ENCODE measurements at places on chromosomes 2 and 18. TPM values are rescaled to one million over a fixed set of nuclear protein-coding genes. Genes with fewer than 3 reads are reported as not detected.

DNA sequence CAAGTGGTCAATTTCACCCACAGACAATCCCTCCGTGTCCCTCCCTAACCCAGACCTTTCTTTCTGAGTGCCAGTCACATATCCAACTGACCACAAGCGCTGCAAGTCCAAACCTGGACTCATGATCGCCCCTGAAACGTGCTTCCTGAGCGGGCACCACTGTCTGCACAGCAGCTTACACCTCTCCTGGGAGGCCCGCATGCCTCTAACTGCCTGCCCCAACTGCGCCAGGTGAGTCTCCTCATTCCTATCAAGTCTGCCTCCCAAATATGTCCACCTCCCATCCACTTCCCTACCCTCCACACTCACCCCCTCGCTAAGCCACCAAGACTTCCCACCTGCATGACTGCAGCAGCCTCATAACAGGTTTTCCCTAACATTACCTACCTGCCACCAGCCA lies 33.4 kb downstream of the COL4A4 start:
- DNase-seq = no peak

- DNase-seq = no peak
Observed at GRCh38 chr2:231115651-231116050, 9.2 kb downstream of the HTR2B start.

DNA sequence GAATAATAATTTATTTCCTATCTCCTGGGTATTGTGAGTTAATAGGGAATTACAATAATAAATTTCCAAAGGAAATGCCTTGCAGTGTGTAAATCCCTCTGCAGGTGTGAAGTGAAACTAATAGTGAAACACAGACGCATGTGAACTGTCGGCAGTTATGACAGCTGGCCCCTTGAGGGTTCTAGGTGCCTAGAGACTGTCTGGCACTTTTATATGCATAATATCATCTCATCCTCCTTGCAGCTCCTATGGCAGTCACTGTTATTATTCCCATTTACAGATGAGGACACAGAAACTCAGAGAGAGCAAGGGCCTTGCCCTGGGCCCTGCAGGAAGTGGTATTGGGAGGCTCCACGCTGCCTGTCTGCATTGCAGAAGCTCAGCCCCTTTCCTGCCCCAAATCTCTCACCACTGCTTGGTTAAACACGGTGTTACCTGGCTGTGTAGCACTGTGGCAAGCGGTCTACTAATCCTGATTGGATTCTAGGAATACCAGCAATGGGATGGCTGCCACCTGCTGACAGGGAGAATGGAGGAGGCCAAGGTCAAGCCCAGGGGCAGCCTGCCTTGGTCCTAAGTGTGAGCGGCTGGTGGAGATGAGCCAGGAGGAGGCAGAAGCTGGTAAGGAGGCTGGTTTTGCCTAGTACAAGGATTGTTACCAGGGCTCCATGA lies 32.8 kb upstream of the ACKR3 start:
- no peak for DNase-seq

Gene LIMS3
- 0.43 TPM for polyA plus RNA-seq

- peak; percentile 6 for DNase-seq
Observed at GRCh38 chr18:74994502-74995418, 214.2 kb downstream of the PTGR3 start.

DNA sequence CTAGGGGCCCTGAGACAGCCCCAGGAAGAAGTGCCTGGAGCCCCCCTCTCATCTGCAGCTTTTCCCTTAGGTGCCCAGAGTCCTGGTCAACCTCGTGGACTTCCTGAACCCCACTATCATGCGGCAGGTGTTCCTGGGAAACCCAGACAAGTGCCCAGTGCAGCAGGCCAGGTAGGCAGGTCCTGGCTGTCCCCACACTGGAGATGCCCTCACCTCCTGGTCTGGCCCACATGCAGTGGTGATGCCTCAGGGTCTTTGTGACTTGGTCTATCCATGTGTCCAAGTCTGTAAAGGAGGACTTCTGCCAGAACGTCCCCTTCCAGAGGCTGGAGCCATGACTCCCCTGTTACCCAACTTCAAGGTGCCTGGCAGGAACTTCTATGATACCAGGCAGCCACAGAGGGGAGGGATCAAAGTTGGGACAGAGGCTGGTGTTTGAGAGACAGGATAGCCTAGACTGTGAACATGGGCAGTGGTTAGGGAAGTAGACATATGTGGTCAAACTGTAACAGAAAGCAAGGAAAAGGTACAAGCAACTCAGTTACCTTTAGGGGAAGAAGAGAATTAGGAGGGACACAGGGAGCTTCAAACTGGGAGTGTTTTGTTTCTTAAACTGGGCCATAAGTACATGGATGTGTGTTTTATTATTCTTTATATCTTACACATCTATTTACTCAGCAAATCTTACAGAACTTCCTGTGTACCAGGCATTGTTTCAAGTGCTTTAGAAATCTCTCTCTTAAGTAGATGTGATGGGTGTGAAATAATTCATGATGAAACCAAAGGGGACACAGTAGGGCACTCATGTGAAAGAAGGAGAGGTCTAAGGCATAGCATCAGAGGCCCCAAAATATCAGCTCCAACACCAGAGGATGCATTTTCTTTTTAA lies 107.1 kb downstream of the PLB1 start:
- no peak for DNase-seq

Gene NLRC4
- polyA plus RNA-seq = not detected

Gene TEKT4
- polyA plus RNA-seq = not detected

DNA sequence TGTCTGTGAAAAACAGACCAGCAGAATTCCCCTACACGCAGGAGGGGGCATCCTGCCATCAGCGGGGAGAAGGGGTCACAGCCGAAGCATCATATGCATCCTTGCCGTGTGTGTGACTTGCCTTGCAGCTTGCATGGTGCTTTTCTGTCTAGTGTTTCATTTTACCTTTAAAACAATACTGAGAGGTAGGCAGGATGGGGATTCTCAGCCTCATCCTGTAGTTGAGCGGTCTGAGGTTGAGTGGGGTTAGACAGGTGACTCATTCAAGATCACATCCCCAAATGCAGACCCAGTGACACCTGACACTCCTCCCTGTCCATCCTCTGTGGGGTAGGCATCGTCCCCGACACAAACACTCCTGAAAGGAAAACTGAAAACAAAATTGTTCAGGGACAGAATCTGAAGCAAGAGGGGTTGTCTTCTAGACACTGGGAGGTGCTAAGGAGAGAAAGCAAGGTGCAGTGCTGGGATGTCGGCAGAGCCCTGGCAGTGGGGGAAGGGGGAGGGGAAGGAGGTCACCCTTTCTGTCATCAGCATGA lies 7.9 kb downstream of the ARL4C start:
- no peak for DNase-seq

GRCh38 chr18:26546875-26547645 lies 1.3 kb downstream of the KCTD1 start:
- no peak for DNase-seq

DNA sequence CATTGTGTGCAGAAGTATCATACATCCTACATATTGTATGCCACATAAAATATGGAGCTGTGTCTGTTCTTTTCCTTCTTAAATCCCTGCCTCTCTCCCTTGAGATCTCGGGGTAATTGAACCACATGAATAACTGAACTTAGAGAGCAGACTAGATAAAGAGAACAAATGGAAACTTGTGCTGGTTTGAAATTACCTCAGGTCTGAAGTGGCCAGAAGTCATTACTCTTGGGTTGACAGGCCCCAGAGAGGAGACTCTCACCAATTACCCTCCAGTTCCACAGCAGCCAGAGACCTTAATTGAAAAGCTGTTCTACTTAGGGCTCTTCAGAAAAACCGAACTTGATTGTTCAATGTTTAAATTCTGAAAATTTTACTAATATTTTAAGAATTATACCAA lies 5.0 kb upstream of the ADAM17 start:
- DNase-seq = no peak

DNA sequence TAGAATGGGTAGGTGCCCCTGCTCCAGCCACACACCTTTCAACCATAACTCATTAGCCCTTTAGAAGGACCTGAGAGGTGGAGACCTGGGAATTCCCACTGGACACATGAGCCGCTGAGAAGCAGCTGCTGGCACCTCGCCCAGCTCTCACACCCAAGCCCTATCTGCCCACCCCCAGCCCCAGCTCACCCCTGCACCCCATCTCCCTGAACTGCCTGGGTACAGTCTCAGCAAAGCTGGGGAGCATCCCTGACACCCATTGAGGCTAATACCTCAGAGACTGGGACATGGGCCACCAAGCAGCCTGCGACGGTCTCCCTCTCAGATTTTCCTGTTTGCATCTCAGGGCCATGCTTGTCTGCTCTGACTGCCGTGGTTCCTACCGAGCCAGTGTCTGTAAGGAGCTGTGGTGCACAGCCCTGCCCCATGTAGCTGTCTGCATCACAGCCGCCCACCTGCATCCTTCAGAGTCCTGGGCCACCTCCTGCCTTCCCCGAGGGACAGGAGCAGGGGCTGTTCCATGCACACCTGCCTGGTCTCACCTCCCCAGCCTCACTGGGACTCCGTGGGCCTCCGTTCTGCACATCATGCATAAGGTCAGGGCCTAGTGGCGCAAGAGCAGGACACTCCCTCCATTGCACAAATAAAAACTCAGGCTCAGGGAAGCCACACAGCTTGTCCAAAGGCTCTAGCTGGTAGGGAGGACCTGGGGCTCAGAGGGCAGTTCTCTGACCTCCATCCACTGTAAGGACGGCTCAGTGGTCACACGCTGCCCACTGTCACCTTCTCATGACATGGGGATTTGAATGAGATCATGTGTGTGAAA lies 90.0 kb downstream of the SEPTIN10 start:
- no peak for DNase-seq

DNA sequence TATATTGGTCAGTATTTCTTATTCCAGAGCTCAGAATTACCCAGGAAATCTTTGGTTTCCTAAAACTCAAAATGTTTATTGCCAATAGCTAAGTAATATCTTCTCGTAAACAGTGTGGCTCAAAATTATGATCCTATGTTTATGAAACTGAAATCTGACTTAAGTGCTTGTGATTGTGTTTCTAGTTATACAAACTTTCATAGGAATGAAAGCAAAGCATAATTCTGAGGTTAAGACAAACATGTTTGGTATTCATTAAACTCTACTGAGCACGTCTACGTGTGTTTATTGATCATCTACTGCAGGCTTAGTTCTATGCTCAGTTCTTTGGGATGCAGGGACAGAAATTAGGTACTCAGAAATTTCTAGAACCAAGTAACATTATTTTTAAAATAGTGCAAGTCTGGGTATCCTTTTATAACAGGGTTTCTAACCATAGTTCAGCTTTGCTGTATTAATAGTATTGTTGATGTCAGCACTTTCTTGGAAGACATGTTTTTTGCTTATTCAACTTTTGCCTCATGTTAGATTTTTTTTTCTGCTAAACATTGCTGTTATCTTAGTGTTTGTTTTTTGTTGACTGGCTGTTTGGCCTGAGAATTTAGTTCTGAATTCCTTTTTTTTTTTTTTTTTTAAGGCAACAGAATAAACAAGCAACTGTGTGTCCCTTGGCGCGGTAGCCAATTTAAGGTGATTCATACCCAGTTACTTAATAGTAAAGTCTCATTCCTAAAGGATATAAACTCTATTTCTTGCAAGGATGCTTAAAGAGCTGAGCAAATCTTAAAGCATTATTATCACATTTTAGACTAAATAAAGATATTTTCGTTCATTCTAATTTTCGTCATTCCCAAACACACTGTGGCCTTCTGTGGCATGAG lies 31.3 kb downstream of the PTPRM start:
- DNase-seq = no peak

- DNase-seq = no peak
Observed at GRCh38 chr18:9433671-9434121, 41.6 kb upstream of the RALBP1 start.

GRCh38 chr2:168024459-168024858 lies 222.9 kb downstream of the STK39 start:
- DNase-seq = no peak

Gene UGT1A10
- polyA plus RNA-seq = not detected

- peak; percentile 45 for DNase-seq
Observed at GRCh38 chr18:45764000-45764686, 40.2 kb downstream of the SLC14A1 start.

Gene IL1RN
- polyA plus RNA-seq = 38.0 TPM

- no peak for DNase-seq
Observed at GRCh38 chr2:2590141-2590540, 259.1 kb upstream of the MYT1L start.

Gene SH2D6
- polyA plus RNA-seq = 0.06 TPM

- DNase-seq = no peak
Observed at GRCh38 chr2:29477186-29477585, 362.0 kb downstream of the CLIP4 start.

Gene RAB12
- polyA plus RNA-seq = 10.3 TPM

DNA sequence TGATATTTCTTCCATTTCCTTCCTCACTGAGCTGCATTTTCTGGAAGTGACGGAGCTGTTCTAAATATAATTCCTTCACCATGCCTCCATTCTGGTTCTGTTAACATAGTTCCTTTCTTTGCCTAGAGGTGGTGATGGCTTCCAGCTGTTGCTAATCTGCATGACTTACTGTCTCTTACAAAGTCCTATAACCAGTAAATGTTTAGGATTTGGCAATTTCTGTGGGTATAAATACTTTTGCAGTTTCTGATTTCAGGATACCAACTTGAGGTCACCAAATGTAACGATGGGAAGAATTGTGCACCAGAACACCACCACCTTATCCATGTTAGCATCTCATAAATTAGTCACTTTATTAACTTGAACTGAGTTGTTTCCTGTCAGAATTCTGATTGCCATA lies 101.7 kb upstream of the FN1 start:
- no peak for DNase-seq

GRCh38 chr2:50754514-50754913 lies 277.4 kb downstream of the NRXN1 start:
- no peak for DNase-seq

Gene DSC3
- 50.2 TPM for polyA plus RNA-seq

DNA sequence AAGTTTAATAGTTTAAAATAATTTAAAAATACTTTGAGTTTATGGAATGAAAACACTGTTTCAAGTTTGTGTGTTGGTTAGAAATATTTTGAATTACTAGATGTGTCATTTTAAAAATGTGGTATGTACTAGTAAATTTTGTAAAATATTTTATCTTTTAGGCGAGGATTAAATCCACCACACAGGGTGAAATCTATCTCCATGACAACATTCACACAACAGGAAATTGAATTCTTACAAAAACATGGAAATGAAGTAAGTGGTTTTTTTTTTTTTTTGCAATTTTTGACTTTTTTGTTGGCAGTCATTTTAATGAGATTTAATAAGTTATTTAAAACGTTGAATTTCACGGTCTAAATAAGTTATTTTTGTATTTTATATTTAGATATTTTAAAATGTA lies 19.4 kb downstream of the AGFG1 start:
- DNase-seq = no peak

DNA sequence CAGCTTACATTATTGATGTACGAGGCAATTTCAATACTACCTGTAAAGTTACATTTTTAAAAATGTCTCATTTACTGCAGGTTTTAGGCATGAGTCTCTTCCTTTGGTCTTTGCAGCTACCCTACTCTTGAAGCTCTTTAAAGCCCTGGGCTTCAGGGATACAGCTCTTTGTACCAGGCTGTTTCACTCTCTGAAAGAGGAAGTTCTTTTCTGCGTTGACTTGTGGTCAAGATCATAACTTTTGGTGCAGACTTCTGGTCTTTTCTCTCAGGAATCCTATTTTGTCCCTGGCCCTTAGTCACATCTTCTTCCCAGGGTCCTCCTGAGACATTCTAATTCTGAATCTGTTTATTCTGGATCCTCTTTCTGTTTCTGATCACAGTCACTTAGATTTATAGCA lies 16.6 kb upstream of the HRH4 start:
- DNase-seq = no peak
